ENCODE measurements at places on chromosomes 4 and X. TPM values are rescaled to one million over a fixed set of nuclear protein-coding genes. Genes with fewer than 3 reads are reported as not detected.

AMBN gene
- total RNA-seq: not detected

TMA16 gene
- total RNA-seq: 26.1 TPM

PASD1 gene
- not detected for total RNA-seq

LONRF3 gene
- 0.10 TPM for total RNA-seq

EGFL6 gene
- 0.41 TPM for total RNA-seq

Measured in H7 (cell line).